H1 (cell line): ENCODE measurements at places on chromosomes 5 and 9. TPM values are rescaled to one million over a fixed set of nuclear protein-coding genes. Genes with fewer than 3 reads are reported as not detected.

GRCh38 chr5:177024559-177024958 is 2.1 kb downstream of the ZNF346 start:
- no peak overlapping the region for H3K27ac ChIP-seq
- no peaks in the 10 kb centered on the region for H3K27me3 ChIP-seq
- H3K36me3 ChIP-seq: no peaks in the 10 kb centered on the region
- H3K4me1 ChIP-seq: peaks cover 4% of the 10 kb centered on the region
- DNase-seq: no peak

GRCh38 chr9:21316032-21316842 is 11.1 kb upstream of the IFNA5 start:
- no peak for DNase-seq
- H3K27ac ChIP-seq: no peak overlapping the region
- H3K4me1 ChIP-seq: no peaks in the 10 kb centered on the region
- no peaks in the 10 kb centered on the region for H3K36me3 ChIP-seq

The NIPAL4 gene
- 0.20 and 0.25 TPM in 2 replicates for total RNA-seq

The NSG2 gene
- total RNA-seq: 0.34 and 0.78 TPM in 2 replicates

The SH3PXD2B gene
- 72.9 and 74.9 TPM in 2 replicates for total RNA-seq

GRCh38 chr5:39437467-39437866 is 12.7 kb upstream of the DAB2 start:
- H3K27me3 ChIP-seq: no peaks in the 10 kb centered on the region
- no peaks in the 10 kb centered on the region for H3K36me3 ChIP-seq
- no peak overlapping the region for H3K27ac ChIP-seq

The ACSL6 gene
- 2.4 and 3.8 TPM in 2 replicates for total RNA-seq
